Kasumi-1 (cell line): ENCODE measurements at places on chromosomes 6 and 20.

DNA sequence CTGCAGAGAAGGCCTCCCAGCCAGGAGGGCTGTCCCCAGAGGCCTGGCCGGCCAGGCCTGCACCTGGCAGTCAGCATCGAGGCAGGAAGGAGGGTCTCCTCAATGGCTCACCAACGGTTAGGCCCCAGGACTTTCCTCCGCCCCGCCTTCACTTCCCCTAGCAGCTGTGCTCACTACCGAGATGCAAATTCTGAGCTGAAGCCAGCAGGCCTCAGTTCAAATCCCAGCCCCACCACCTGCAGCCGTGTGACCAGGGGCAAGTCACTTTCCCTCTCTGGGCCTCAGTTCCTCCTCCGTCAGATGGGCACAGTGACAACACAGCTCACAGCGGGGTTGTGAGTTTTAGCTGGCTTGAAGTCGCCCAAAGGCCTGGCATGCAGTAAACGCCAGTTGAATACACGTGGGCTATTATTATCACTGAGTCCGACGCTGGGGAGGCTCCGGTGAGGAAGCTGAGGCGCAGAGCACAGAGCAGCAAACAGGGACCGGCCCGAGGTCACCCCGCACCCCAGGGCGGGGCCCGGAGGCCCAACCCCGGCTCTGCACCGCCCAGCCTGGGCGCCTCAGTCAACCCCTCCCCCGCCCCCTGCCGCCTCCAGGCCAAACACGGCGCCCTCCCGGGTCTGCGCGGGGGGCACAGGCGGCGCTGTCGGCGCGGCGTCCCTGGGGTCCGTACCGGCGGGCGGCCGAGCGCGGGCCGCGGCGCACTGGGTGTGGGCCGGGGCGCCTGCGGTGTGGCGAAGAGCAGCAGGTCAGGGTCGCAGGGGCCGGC lies 671 bp downstream of the E2F1 start:
- DNase-seq, result peak; percentile 47

GRCh38 chr6:119224095-119224701 lies 125.4 kb downstream of the MAN1A1 start:
- DNase-seq, result no peak

DNA sequence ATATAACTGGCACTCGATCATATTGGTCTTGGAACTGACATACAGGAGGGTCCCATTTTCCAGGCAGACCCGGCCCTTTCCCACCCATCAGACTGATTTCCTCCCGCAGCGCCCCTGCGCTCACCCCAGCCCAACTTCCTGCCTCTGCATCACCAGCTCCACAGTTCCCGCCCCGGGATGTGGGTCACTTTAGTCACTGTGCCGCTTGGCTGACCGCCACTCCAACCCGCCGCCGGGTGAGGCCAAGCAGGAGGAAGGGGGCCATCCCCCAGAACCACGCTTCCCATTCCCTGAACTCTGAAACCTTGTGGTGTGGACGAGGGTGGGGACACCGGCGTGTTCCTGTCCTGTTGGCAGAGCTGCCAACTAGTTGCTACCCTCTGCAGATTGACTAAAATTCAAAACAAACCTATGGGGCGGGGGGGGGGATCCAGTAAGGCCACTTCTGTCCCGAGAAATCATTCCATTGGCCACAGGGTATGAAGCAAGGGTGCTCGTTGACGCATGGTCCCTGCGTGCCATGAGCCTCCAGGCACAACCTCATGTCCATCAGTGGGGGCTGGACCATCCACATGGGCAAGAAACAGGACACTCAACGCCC lies 12.3 kb downstream of the TGM2 start:
- DNase-seq, result peak; percentile 20

DNA sequence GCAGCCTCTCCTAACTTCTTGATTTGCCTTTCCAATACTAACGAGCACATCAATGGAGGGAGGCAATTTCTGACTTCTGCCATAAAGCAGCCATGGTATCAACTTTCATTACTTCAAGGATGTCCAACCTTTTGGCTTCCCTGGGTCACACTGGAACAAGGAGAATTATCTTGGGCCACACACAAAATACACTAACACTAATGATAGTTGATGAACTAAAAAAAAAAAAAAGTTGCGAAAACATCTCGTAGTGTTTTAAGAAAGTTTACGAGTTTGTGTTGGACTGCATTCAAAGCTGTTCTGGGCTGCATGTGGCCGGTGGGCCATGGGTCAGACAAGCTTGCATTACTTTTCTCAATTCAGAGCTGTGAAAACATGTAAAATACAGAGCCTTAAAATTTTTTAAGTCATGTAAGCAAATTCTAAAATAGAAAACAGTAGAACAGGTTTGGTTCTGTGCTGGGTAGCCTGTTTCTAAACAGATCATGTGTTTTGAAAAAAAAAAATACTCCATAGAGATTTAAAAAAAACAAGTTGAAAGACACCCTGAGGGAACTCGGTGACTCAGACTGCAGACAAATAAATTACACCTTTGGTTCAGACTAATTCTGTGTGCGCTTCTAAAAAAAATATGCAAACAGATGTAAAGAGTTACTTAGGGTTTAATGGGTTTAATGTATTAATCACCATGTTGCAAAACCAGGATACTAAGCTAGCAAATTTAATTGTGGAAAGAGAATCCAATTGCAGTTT lies 43.6 kb upstream of the SLC22A23 start:
- no peak for DNase-seq

- DNase-seq, result no peak
Observed at GRCh38 chr6:4323322-4323721, 187.9 kb upstream of the ECI2 start.

GRCh38 chr20:56428410-56428809 lies 16.4 kb downstream of the CASS4 start:
- no peak for DNase-seq

- DNase-seq, result no peak
Observed at GRCh38 chr6:96926425-96926824, 1.9 kb downstream of the KLHL32 start.
